Smooth muscle cell of the pulmonary artery (primary cell): ENCODE measurements at places on chromosomes 11 and 22. TPM values are rescaled to one million over a fixed set of nuclear protein-coding genes. Genes with fewer than 3 reads are reported as not detected.

The OR10A2 gene
- total RNA-seq = not detected in 2 replicates

The ARFGAP3 gene
- total RNA-seq = 72.2 and 87.6 TPM in 2 replicates

The OR4D10 gene
- not detected in 2 replicates for total RNA-seq

The TBX1 gene
- 0.23 TPM in 1 of 2 replicates, not detected in the other for total RNA-seq

The SCGB2A2 gene
- not detected in 2 replicates for total RNA-seq

The TMEM218 gene
- 24.6 and 25.9 TPM in 2 replicates for total RNA-seq

The DBX1 gene
- total RNA-seq = not detected in 2 replicates

The SNX32 gene
- total RNA-seq = 1.3 and 4.0 TPM in 2 replicates

The DGCR6 gene
- total RNA-seq = 0.46 and 0.59 TPM in 2 replicates

The OR52H1 gene
- 0.91 and 0.99 TPM in 2 replicates for total RNA-seq

The FBLN1 gene
- 150 and 215 TPM in 2 replicates for total RNA-seq

The NTM gene
- 64.2 and 65.2 TPM in 2 replicates for total RNA-seq
